ENCODE measurements at places on chromosomes 12 and 14.

GRCh38 chr12:118374909-118375308 is 1.4 kb upstream of the SUDS3 start:
- no peak for DNase-seq

- no peak for DNase-seq
Observed at GRCh38 chr14:92927349-92928257, 4.7 kb downstream of the CHGA start.

- DNase-seq: no peak
Observed at GRCh38 chr12:124098887-124099286, 125.9 kb downstream of the ZNF664 start.

- no peak for DNase-seq
Observed at GRCh38 chr14:54837508-54838149, 65.0 kb downstream of the GCH1 start.

GRCh38 chr14:60544659-60545058 is 35.7 kb downstream of the SIX6 start:
- no peak for DNase-seq

DNA sequence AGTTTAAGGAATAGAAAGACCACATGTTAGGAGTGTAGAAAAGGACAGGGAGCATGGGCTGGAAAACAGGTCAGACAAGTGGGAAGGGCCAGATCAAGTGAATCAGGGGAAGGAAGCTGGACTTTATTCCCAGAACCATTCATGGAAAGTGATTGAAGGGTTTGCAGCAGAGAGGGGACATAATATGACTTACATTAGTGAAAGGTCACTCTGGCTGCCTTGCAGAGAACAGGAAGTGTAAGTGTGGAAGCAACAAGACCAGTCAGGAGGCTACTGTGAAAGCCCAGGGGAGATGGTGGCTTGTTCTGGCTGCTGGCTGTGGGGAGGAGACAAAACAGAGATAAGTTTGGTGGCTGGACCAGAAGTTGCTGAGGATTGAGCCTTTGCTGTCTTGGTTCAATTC is 69.1 kb downstream of the VCPKMT start:
- peak; percentile 93 for DNase-seq

DNA sequence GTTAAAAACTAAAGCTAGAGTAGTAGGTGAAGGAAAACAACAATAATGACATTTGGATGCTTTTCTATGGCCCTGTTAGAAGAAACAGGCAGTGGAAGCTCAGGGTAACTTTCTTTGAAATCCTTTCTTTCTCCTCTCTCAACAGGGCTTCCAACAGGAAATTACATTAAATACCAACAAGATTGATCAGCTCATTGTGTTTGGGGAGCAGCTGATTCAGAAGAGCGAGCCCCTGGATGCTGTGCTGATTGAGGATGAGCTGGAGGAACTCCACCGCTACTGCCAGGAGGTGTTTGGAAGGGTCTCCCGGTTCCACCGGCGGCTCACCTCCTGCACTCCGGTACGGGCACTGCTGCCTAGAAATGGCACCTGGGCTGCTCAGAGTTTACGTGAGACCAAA is 81.5 kb downstream of the ESR2 start:
- DNase-seq: no peak

DNA sequence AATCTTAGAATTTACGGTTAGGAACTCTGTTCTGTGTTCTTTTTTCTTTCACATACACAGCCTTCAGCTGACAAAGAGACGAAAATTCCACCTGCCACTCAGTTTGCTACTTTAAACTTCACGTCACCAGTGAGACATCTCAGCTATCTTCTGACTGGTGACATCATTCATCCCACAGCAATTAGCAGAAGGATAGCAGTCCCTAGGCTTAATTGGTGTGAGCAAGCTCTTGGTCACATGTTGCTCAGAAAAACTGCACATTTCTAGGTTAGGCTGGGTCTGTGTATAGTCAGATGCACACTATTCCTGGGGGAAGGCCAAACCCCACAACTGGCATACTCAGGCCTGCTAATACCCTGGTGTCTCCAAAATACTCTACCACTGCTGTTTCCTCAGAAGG is 23.9 kb downstream of the SLC7A7 start:
- no peak for DNase-seq

DNA sequence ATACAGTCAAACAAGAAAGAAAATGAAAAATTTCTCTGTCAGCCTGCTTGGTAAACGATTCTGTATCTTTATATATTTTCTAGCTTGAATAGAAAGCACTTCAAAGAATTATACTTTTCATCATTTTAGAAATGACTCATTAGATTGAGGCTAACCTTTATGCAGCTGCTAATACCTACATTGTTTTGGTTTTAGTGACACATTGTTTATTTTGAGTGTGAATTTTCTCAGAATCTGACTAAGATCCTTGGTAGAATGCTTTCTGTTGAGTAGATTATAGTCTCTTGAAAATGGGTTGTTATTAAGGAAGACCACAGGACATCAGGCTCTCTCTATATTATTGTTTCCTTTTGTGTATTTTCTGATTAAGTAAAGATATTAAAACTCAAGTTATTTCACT is at the start of gene PMCH:
Gene PMCH (minus strand): TSS at position 45 of the 400 bp plus-strand sequence. CDS start 63 bp downstream, outside the sequence.
- peak; percentile 57 for DNase-seq

DNA sequence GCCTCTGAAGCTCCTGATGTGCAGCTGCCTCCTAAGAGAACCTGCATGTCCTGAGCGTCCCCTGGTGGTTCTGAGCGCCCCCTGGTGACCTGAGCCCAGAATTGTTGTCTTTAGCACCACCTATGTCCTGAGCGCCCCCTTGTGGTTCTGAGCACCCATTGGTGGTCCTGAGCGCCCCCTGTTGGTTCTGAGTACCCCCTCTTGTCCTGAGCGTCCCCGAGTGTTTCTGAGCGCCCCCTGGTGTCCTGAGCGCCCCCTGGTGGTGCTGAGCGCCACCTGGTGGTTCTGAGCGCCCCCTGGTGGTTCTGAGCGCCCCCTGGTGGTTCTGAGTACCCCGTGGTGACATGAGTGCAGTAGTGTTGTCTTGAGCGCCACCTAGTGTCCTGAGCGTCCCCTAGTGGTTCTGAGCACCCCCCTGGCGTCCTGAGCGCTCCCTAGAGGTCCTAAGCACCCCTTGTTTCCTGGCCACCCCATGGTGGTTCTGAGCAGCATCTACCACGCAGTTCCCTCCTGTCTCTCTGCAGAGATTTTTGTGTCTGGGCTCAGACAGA is 782.5 kb downstream of the TMEM121 start:
- DNase-seq: peak; percentile 92

DNA sequence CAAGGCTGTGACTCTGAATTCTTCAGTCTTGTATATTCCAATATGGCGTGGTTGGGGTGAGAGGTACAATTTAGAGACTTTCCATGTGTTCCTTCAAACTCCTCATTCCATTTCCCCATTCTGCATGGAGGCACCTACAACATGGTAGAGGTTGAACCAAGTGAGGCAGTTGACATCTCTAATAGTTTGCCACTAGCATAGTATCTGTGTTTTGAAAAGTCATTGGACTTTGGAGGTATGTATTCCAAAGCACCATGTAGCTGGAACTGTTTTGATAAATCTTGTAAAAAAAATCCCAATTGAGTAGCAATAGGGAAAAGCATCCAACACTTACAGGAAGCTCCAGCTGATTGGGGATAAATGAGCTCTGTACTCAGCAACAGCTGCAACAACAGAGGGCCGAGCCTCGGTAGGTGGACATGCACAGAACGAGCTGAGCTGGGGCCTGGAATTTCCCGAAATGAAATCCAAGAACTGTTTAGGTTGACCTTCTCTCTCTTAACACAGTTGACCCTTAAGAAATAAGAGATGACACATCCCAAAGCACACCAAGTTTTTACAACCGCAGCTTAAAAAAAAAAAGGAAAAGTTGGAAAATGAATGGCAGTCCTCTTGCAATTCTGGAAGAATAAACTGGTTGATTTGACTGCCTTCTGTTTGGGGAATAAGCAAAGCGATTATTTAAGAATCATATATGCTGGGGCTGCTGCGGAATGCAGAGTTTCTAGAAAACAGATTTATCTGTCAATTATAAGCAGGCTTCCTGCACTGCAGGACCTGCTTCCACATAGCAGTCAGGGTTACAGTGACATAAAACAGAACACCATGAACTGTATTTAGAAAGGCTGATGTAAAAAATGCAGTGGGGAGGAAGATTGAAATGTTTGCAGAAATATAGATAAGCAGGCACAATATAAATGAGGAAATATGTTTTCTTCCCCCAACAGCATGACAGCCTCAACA is 194.6 kb upstream of the KRR1 start:
- DNase-seq: no peak

DNA sequence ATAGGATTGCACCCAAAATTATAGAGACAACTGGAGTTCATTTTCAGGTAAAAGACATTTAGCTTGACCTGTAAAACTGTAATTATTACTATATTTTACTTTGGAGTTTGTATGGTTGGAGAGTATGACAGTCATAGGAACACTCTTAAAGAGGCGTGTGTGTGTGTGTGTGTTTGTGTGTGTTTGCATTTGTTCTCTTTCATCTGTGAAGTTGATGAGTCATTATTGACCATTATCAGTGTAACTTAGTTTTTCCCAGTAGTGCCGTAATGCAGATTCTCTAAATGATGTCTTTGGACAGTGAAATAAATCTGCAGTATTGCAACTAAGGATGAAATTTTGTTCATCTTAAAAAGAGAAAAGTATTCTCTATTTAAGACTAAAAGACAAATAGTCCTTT is 13.0 kb downstream of the WASHC4 start:
- DNase-seq: no peak

GRCh38 chr12:120352117-120352516 is 16.8 kb downstream of the MSI1 start:
- DNase-seq: no peak

DNA sequence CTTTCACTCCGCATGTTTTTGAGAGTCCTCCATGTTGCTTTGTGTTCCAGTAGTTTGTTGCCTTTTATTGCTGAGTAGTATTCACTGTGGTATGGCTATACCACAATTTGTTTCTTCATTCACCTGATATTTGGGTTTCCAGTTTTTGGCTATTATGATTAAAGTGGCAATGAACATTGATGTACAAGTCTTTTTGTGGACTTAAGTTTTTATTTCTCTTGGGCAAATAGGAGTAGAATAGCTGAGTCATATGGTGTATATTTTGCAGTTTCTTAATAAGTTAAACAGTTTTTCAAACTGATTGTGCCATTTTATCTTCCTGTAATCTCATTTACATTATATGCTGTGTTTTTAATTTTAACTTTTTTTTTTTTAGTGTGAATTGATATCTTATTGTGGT is 16.2 kb downstream of the ADIPOR2 start:
- DNase-seq: no peak

GRCh38 chr14:81353691-81354323 is 46.3 kb downstream of the STON2 start:
- no peak for DNase-seq

- no peak for DNase-seq
Observed at GRCh38 chr12:127381681-127382080, 885.3 kb upstream of the TMEM132C start.

- no peak for DNase-seq
Observed at GRCh38 chr14:89146274-89146673, 270.8 kb downstream of the FOXN3 start.

DNA sequence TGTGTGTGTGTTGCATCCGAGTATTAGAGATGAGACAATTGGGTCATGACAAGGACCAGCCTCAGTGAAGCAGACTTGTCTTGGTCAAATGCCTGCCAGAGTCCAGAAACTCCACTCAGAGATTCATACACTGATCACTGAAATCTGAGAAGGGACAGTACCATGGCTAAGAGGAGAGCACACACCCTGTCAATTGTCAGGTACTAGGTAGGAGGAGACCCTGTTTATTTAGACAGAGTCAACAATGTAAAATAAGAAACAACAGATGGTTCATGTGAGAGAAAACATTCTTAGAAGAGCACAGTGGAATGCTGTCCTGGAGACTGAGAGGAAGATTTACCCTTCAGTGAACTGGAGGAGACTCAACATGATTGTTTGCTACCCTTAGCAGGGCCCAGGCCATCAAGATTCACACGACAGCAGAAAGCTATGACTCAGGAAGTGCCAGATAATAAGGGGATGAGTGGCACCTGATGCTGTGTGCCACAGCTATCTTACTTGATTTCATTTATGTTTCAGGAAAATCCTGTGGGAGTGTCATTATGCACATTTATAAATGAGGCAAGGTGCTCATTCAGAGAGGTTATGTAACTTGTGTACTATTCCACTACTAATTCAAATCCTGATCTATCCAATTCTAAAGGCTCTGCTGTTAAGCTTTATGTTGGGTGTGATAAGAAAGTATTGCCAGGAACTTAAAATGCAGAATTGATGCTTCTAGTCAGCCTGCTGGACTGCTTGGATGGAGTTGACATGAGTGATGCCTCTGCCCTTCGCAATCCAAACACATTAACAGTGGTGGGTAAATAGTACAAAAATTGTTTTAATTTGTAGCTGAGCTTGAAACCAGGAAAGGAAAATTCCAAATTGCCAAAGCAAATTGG is 136.6 kb upstream of the NEDD1 start:
- DNase-seq: no peak

DNA sequence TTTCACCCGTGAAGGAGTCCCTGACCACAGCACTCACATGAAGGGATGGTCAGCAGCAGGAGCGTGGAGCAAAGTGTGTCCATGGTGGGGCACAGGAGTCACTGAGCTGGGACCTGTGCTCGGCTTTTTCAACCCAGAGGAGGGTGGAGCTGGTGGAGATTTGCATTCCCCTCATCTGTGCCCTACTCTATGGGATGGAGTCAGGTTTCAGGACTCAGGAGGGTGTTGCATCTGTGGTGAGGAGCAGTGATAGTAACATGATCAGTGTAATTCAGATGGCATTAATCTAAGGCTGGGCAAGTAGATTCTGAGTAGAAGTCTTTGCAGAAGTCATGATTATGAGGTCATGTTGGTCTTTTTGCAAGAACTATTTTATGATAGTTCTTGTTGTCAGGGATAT is 511.9 kb downstream of the TMEM121 start:
- DNase-seq: no peak

GRCh38 chr12:25276199-25276937 is 25.6 kb upstream of the KRAS start:
- DNase-seq: peak; percentile 55

GRCh38 chr12:58915634-58916033 is 4.7 kb downstream of the LRIG3 start:
- DNase-seq: no peak

DNA sequence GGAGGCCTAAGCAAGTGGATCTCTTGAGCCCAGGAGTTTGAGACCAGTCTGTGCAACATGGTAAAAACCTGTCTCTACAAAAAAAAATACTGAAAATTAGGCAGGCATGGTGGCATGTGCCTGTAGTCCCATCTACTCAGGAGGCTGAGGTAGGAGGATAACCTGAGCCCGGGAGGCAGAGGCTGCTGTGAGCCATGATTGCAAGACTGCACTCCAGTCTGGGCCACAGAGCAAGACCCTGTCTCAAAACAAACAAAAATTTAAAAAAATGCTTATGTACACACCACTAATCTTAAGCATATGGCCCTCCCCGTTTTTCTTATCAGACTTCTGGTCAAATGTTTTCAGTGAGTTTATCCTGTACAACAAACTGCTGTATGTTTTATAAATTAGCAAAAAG is 1.7 kb upstream of the GNPNAT1 start:
- DNase-seq: no peak

Measured in GM12865 (cell line).